ENCODE measurements at places on chromosomes 12 and 14. TPM values are rescaled to one million over a fixed set of nuclear protein-coding genes. Genes with fewer than 3 reads are reported as not detected.

DNA sequence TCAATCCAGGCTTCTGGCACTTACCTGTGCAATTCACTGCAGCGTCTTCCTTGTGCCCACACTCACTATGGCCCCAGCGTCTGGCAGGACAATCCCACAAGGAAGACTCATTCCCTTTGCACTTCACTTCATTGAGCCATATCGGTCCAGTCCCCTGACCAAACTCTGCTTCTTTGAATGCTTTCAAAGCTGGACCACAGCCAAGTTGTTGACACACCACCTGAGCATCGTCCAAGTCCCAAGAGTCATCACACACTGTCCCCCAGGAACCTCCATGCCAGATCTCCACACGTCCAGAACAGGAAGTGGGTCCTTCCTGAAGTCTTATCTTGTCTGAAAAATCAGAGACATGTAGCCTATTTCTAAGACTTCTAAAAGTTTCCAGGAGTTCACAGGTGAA is 20.2 kb downstream of the CD163 start:
- no peak for DNase-seq

GRCh38 chr12:21580748-21581516 is 23.7 kb downstream of the GYS2 start:
- DNase-seq: no peak

DNA sequence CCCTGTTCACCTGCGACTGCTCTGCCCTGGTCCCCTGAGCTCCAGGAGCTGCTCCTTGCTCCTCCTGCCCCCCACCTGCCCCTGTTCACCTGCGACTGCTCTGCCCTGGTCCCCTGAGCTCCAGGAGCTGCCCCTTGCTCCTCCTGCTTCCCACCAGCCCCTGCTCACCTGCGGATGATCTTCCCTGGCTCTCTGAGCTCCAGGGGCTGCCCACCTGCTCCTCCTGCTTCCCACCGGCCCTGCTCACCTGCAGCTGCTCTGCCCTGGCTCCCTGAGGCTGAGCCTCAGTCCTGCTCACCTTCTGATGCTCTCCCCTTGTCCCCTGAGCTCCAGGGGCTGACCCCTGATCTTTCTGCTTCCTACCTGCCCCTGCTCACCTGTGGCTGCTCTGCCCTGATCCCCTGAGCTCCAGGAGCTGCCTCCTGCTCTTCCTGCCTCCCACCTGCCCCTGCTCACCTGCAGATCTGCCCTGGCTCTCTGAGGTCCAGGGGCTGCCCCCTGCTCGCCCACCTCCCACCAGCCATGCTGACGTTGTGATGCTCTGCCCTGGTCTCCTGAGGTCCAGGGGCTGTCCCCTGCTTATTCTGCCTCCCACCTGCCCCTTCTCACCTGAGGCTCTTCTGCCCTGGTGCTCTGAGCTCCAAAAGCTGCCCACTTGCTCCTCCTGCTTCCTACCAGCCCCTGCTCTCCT is 219.2 kb downstream of the TMEM121 start:
- DNase-seq: no peak

ATN1 gene
- 10.5 TPM for total RNA-seq

JAG2 gene
- 6.3 TPM for total RNA-seq
